Endothelial cell of umbilical vein (primary cell): ENCODE measurements at places on chromosomes 11 and 22. TPM values are rescaled to one million over a fixed set of nuclear protein-coding genes. Genes with fewer than 3 reads are reported as not detected.
A peak's percentile ranks its signal among the peaks of the same experiment; 100 is the strongest.

GRCh38 chr11:114058871-114059277 lies 637 bp upstream of the ZBTB16 start:
- no peaks in the 10 kb centered on the region for H3K27me3 ChIP-seq
- peaks cover 8% of the 10 kb centered on the region for H3K4me1 ChIP-seq
- peak overlapping the region; percentile 86 for H3K4me3 ChIP-seq
- no peak overlapping the region for H3K27ac ChIP-seq

GRCh38 chr11:18457450-18457849 lies 1.8 kb downstream of the LDHAL6A start:
- no peaks in the 10 kb centered on the region for H3K27me3 ChIP-seq
- H3K4me3 ChIP-seq, result no peak overlapping the region
- DNase-seq, result peak; percentile 72
- no peak overlapping the region for H3K27ac ChIP-seq
- no peaks in the 10 kb centered on the region for H3K36me3 ChIP-seq
- peaks cover 5% of the 10 kb centered on the region for H3K4me1 ChIP-seq

GRCh38 chr11:9535189-9535781 lies 38.2 kb upstream of the WEE1 start:
- H3K27me3 ChIP-seq, result no peaks in the 10 kb centered on the region
- H3K27ac ChIP-seq, result no peak overlapping the region
- H3K4me3 ChIP-seq, result no peak overlapping the region
- H3K36me3 ChIP-seq, result no peaks in the 10 kb centered on the region
- no peaks in the 10 kb centered on the region for H3K4me1 ChIP-seq

- H3K4me3 ChIP-seq, result no peak overlapping the region
These were observed 48.6 kb upstream of the ADA2 start for GRCh38 chr22:17267661-17268330.

- no peaks in the 10 kb centered on the region for H3K4me1 ChIP-seq
- no peak overlapping the region for H3K4me3 ChIP-seq
- no peaks in the 10 kb centered on the region for H3K27me3 ChIP-seq
These were observed 71.0 kb downstream of the CYP2R1 start for GRCh38 chr11:14821031-14821430.

GRCh38 chr22:44622147-44622427 lies 79.9 kb upstream of the PRR5 start:
- H3K27me3 ChIP-seq, result no peaks in the 10 kb centered on the region
- no peak overlapping the region for H3K27ac ChIP-seq
- no peak for DNase-seq
- H3K4me3 ChIP-seq, result no peak overlapping the region

PGM2L1 gene
- 24.7 and 31.4 TPM in 2 replicates for total RNA-seq

SCARF2 gene
- total RNA-seq, result 18.4 and 20.1 TPM in 2 replicates

GRCh38 chr22:32395107-32395506 lies 16.9 kb downstream of the RTCB start:
- no peak overlapping the region for H3K4me3 ChIP-seq
- no peaks in the 10 kb centered on the region for H3K27me3 ChIP-seq
- no peak for DNase-seq
- H3K4me1 ChIP-seq, result no peaks in the 10 kb centered on the region
- H3K27ac ChIP-seq, result no peak overlapping the region
- peaks cover 37% of the 10 kb centered on the region for H3K36me3 ChIP-seq

DNA sequence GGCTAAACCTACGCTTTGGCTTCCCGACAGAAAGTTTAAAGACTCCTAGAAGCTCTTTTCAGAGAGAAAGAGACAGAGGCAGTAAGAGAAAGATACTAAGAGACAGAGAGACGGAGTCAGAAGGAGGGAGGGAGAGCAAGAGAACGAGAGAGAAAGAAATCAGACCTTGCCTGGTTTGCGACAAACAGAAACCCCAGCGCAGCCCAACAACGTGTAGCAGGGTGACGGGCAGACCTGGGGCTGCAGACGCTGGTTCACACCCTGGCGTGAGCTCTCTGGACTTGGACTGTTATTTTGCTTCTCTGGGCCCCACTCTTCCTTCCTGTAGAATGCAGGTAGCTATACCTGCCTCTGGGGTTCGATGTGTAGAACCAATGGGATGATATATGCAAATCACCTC lies 244.4 kb upstream of the SYN3 start:
- H3K27ac ChIP-seq, result no peak overlapping the region
- no peak overlapping the region for H3K4me3 ChIP-seq
- H3K4me1 ChIP-seq, result no peaks in the 10 kb centered on the region
- no peaks in the 10 kb centered on the region for H3K36me3 ChIP-seq

SLC29A2 gene
- 4.8 and 5.2 TPM in 2 replicates for total RNA-seq

ASRGL1 gene
- 30.5 and 33.1 TPM in 2 replicates for total RNA-seq

MN1 gene
- total RNA-seq, result 1.7 and 3.8 TPM in 2 replicates

- H3K36me3 ChIP-seq, result peaks cover 17% of the 10 kb centered on the region
- no peak overlapping the region for H3K4me3 ChIP-seq
- H3K27me3 ChIP-seq, result no peaks in the 10 kb centered on the region
- H3K4me1 ChIP-seq, result peaks cover 14% of the 10 kb centered on the region
- H3K27ac ChIP-seq, result no peak overlapping the region
- no peak for DNase-seq
These were observed 5.4 kb downstream of the KBTBD4 start for GRCh38 chr11:47573321-47573720.

GRCh38 chr11:131311776-131312514 lies 58.5 kb upstream of the NTM start:
- no peak for DNase-seq
- no peaks in the 10 kb centered on the region for H3K4me1 ChIP-seq
- H3K27ac ChIP-seq, result no peak overlapping the region
- H3K4me3 ChIP-seq, result no peak overlapping the region

DNA sequence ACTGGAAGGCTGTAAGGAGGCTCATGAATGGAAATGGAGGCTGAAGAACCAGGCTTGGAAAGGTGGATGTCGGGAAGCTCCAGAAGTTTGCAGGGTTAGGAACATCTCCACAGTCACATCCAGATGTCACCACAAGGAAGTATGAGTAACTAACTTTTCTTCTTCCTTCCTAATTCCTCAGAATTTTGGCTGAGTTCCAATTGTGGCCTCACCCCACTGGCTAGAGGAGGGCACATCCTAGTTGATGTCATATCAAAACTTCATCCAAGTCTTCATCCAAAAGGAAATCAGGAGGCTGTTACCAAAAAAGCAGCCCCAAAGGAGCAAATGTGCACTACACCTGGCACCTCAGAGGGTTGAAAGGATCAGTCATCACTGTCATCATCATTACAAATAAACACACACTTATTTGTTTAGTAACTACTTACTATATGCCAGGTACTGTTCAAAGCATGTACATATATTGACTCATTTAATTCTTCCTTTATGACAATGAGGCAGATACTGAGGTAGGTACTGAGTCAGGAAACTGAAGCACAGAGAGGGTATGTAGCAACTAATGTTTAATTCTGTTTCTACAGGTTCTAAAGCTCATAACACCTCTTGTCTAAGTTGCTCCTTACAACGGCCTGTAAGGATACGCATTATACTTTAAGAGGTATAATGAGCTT lies 7.3 kb upstream of the PTPN5 start:
- H3K27ac ChIP-seq, result no peak overlapping the region
- peaks cover 15% of the 10 kb centered on the region for H3K27me3 ChIP-seq
- no peaks in the 10 kb centered on the region for H3K36me3 ChIP-seq

GRCh38 chr11:97893612-97894011 lies 1127.1 kb upstream of the CNTN5 start:
- no peak overlapping the region for H3K27ac ChIP-seq
- H3K4me3 ChIP-seq, result no peak overlapping the region
- H3K36me3 ChIP-seq, result no peaks in the 10 kb centered on the region

DNA sequence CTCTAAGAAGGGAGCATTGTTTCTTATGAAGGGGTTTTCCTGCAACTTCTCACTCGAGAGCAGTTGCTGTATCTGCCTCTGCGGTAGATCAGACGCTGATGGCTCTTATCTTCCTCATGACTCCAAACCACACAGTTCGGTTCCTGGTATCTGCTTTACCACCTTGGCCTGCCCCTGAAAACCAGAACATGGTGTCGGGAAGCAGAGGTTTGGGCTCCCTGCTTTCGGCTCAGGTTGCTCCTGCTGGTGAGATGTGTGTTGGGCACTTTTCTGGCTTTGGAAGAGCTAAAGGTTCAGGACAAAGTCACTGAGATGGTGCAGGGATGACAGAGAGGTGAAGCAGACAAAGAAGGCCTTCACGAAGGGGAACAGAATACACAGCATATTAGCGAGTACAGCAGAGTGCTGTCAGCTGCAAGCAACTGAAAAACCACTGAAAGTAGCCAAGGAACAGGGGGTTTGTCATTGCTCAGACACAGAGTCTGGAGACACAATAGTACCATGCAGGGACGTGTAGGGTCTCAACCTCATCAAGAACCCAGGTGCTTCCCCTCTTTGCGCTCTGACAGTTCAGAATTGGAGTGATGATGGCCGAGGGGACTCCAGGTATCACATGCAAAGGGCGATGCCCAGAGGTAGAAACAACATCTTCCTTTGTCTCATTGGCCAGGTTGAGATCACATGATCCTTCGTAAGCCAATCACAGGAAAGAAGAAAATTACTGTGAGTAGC lies 11.9 kb upstream of the CSF2RB start:
- no peak overlapping the region for H3K4me3 ChIP-seq
- H3K27ac ChIP-seq, result no peak overlapping the region
- no peaks in the 10 kb centered on the region for H3K36me3 ChIP-seq
- H3K27me3 ChIP-seq, result peaks cover 4% of the 10 kb centered on the region
- no peak for DNase-seq
- peaks cover 2% of the 10 kb centered on the region for H3K4me1 ChIP-seq

TNNI2 gene
- not detected in 2 replicates for total RNA-seq

DNA sequence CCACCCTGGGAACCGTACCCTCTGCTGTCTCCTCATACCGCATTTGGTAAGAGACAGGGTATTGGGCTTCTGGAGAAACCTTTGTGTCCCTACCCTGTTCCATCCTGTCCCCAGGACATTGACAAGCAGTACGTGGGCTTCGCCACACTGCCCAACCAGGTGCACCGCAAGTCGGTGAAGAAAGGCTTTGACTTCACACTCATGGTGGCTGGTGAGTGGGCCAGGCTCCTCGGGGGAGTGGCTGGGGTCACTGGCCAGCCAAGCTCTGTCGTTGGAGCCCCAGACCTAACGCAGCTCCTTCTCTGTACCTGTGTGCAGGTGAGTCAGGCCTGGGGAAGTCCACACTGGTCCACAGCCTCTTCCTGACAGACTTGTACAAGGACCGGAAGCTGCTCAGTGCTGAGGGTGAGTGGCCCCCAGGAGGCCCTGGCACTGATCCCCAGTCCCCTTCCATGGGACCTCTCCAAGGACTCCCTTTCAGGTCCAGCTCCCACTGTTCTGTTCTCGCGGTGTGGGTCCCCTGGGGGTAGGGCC lies 3.8 kb upstream of the GP1BB start:
- H3K4me3 ChIP-seq, result no peak overlapping the region
- H3K36me3 ChIP-seq, result no peaks in the 10 kb centered on the region
- peaks cover 16% of the 10 kb centered on the region for H3K4me1 ChIP-seq

GRCh38 chr11:36258730-36259360 lies 30.4 kb downstream of the COMMD9 start:
- no peak overlapping the region for H3K27ac ChIP-seq
- peaks cover 2% of the 10 kb centered on the region for H3K27me3 ChIP-seq
- H3K4me1 ChIP-seq, result no peaks in the 10 kb centered on the region
- DNase-seq, result peak; percentile 69
- no peaks in the 10 kb centered on the region for H3K36me3 ChIP-seq

PGR gene
- not detected in 2 replicates for total RNA-seq

- no peak overlapping the region for H3K4me3 ChIP-seq
- no peaks in the 10 kb centered on the region for H3K27me3 ChIP-seq
- no peaks in the 10 kb centered on the region for H3K36me3 ChIP-seq
These were observed 7.2 kb downstream of the KCNK7 start for GRCh38 chr11:65588199-65589054.

- no peak overlapping the region for H3K4me3 ChIP-seq
- H3K36me3 ChIP-seq, result no peaks in the 10 kb centered on the region
These were observed 8.0 kb downstream of the USP35 start for GRCh38 chr11:78196661-78197091.

ELMOD1 gene
- 0.53 and 2.4 TPM in 2 replicates for total RNA-seq

OR10A3 gene
- not detected in 2 replicates for total RNA-seq

GRCh38 chr22:38276166-38276565 lies 3.4 kb upstream of the TMEM184B start:
- no peak overlapping the region for H3K4me3 ChIP-seq
- no peak overlapping the region for H3K27ac ChIP-seq
- peaks cover 14% of the 10 kb centered on the region for H3K4me1 ChIP-seq
- H3K27me3 ChIP-seq, result no peaks in the 10 kb centered on the region
- DNase-seq, result no peak

ACCS gene
- 8.6 and 10.0 TPM in 2 replicates for total RNA-seq

SMTNL1 gene
- not detected in 2 replicates for total RNA-seq

DNA sequence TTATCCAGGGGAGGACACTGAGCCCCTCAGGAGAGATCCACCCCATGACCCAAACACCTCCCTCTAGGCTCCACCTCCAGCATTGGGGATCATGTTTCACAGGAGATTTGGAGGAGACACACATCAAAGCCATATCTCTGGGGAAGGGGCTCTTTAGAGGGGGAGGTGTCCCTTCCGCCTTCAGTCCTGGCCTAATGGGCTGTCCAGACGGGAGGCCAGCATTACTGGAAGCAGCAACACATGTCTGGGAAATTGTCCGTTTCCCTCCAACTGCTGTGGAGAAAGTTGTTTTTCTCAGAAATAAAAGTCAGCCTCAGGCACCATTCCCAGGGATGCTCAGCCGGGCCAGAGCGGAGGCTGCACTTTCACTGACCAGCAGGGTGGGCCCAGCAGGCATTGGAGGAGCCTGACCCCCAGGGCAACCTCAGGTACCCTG lies 9.5 kb downstream of the CACNA1I start:
- no peak for DNase-seq
- H3K27me3 ChIP-seq, result peaks cover 3% of the 10 kb centered on the region
- H3K36me3 ChIP-seq, result no peaks in the 10 kb centered on the region
- peaks cover 2% of the 10 kb centered on the region for H3K4me1 ChIP-seq

- DNase-seq, result no peak
- H3K27ac ChIP-seq, result peak overlapping the region; percentile 13
- H3K36me3 ChIP-seq, result peaks cover 7% of the 10 kb centered on the region
- H3K4me1 ChIP-seq, result no peaks in the 10 kb centered on the region
These were observed 93.5 kb downstream of the DBX1 start for GRCh38 chr11:20066783-20067156.

DNA sequence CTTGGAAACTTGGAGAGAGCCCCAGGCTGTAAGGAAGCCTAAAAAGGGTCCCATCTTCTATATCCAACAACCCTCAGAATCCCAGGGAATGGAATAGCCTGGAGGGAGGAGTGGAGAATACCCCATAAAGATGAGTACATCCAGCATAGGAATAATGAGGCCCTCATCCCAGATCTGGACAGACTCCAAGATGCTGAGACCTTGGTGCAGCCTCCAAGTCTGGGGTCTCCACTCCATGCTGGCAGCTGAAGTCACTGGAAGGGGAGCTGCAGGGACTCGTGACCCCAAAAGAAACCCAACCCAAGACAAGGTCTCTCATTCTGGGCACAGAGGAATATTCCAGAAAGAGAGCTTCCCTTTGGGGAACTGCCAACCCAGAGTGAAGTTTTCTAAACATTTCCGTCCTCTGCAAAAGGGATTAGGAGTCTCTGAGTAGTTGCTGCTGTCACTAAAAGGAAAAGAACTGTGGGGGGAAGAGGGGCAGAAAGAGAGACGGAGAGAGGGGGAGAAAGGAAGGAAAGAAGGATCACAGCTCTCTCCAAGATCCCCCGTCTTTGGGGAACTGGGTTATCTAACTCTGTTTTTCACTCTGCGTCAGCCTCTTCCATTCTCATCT lies 589 bp downstream of the SCGB1A1 start:
- H3K4me1 ChIP-seq, result no peaks in the 10 kb centered on the region
- no peak overlapping the region for H3K27ac ChIP-seq
- H3K27me3 ChIP-seq, result peaks cover 3% of the 10 kb centered on the region
